ENCODE measurements at places on chromosomes 4 and X.

GRCh38 chr4:86414686-86415085, 54.8 kb upstream of the MAPK10 start:
- no peak for DNase-seq

- no peak for DNase-seq
Observed at GRCh38 chrX:119762718-119763117, 4.3 kb downstream of the SOWAHD start.

DNA sequence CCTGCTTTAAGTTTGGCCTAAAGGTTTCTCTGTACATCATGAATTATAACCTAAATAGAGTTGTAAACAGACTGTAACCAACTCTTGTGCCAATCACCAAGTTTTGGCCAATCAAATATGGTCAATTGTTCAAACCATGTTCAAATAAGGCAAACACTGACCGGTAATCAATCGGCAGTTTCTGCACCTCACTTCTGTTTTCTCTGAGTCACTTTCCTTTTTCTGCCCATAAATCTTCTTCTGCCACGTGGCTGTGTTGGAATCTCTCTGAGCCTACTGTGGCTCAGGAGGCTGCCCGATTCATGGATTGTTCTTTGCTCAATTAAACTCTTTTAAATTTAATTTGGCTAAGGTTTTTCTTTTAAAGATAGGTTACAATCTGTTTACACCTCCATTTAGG, 16.5 kb upstream of the ENPP6 start:
- DNase-seq, result no peak

DNA sequence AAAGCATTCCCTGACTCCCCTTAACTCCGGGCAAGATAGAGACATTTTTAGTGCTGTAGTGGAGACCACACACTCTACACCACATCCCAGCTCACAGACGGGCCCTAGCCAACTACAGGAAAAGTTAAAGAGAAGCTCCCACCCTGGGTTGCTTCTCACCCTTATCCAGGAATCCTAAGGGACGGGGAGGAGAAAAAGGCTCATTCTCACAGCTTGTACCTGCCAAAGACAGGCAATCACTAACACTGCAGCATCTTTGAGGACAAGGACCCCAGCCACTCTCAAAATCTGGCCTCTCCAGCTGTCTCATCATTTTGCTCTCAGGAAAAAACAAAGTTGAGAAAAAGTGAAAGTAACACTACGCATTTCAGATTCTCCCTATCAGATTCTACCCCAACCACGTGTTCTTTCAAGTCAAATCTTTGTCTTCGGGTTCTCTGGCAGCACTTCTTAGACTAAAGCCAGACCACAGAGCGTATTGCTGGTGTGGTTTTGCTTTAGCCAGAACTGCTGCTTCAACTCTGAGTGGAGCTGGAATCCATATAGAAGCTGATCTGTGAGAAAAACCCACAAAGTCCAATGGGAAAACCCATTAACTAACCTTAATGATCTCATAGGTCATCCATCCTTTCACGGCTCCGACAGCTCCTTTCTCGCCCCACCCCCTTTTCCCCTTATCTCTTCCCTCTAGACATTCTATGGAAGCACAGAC, 605.9 kb upstream of the DIPK2B start:
- DNase-seq, result peak; percentile 81

GRCh38 chr4:173161311-173161710, 7.3 kb upstream of the GALNT7 start:
- no peak for DNase-seq

GRCh38 chr4:143163614-143164013, 21.1 kb upstream of the USP38 start:
- no peak for DNase-seq

- no peak for DNase-seq
Observed at GRCh38 chr4:120472447-120473131, 405.9 kb upstream of the MAD2L1 start.

DNA sequence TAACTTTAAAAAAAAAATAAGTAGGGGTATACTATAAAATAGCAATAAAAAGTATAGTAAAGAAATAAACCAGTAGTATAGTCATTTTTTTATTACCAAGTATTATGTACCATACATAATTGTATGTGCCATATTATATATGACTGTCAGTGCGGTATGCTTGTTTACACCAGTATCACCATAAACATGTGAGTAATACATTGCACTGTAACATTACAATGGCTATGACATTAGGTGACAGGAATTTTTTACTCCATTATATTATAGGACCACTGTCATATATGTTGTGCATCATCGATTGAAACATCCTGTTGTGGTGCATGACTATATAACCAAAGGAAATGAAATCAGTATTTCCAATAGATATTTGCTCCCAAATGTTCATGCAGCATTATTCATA, 176.9 kb upstream of the ARHGAP24 start:
- no peak for DNase-seq

DNA sequence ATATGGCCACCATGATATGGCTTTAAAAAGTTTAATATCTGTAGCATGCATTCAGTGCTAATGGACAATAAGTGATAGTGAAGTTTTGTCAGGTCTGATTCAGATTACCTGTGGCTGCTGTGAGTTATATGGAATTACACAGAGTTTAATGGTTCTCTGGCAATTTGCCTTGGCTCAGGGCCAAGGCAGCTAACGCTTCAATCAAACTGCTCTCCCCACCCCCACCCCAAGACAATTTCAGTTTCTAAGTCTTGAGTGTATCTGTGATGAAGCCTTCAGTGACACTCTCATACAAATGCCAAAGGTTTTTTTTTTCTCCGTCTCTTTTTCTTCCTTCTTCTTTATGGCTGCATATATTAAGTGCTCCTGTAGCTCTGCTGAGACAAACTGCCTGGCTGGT, 106.6 kb downstream of the SHROOM4 start:
- DNase-seq, result no peak

GRCh38 chr4:139530833-139531427, 25.1 kb downstream of the SETD7 start:
- peak; percentile 71 for DNase-seq

GRCh38 chr4:96993560-96993959, 1149.7 kb downstream of the STPG2 start:
- no peak for DNase-seq

- no peak for DNase-seq
Observed at GRCh38 chr4:101306764-101307615, 40.3 kb downstream of the PPP3CA start.

GRCh38 chrX:24428516-24428915, 36.6 kb upstream of the PDK3 start:
- DNase-seq, result no peak

DNA sequence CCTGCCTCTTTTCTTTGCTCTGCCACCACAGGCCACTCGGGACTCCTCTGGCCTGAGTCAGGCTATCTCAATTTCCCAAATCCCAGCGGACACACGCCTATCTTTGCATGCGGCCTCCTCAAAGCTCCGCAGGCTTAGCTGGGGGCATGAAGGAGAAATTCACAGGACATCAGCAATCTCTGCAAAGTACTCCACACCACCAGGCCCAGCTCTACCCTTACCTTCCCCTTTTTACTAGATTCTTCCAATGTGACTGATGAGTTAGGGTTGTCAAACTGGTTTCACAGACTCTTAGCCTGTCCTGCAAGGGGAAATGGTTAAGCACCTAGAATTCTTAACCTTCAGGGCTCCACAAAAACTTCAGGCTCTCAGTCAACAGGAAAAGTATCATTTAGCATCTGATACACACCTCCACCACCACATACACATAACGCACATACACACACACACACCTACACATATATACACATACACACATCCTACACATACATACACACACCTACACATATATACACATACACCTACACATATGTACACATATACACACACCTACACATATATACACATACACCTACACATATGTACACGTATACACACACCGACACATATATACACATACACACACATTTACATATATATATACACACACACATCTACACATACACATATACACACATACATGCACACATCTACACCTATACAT, 349.1 kb downstream of the ANK2 start:
- no peak for DNase-seq

- no peak for DNase-seq
Observed at GRCh38 chrX:103722505-103722904, 11.8 kb downstream of the TMEM31 start.

Data from CD4-positive, alpha-beta T cell treated with Interleukin-21 for 1 hour (primary cell).